Fibroblast of skin of left quadriceps (primary cell): ENCODE measurements at places on chromosomes 6 and 20.

- DNase-seq: no peak
Measured at GRCh38 chr6:114194362-114195026, 148.3 kb downstream of the HS3ST5 start.

- no peak for DNase-seq
Measured at GRCh38 chr6:148757944-148758480, 11.2 kb downstream of the UST start.

GRCh38 chr6:137734875-137735182 lies 132.2 kb upstream of the TNFAIP3 start:
- no peak for DNase-seq

DNA sequence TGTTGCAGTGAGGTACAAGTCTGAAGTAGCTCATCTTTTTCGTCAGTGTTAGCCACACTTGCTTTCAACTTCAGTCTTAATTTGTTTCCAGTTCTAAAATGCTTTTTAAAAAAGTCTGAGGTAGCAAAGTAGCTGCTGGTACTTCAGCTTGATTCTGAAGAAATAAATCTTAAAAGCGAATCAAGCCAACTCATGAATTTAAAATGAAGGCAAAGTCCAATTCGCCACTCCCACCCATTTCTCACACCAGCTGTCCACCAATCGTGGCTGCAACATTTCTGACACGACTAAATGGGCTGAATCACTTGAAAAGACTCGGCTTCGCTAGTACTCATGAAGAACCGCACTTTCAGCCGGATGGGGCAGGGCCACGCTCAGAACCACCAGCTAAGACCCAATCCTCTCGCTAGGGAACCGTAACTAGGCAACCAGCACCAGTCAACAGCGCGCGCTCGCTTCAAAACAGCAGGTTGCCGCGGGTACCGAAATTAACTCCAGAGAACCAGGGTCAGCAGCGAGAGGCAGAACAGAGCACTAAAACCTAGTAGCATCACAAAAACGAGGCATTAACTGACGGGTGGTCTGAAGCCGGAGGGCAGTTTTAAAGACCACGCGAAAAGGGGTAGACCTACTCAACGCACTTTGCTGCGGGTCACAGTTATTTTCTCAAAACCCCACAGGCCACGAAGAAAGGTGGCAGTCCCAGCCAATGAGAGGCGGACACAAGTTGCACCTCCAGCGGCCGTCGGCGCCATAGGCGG lies 900 bp downstream of the BCLAF1 start:
- DNase-seq: peak; percentile 73
